ENCODE measurements at places on chromosomes 5 and 9.
A peak's percentile ranks its signal among the peaks of the same experiment; 100 is the strongest.

DNA sequence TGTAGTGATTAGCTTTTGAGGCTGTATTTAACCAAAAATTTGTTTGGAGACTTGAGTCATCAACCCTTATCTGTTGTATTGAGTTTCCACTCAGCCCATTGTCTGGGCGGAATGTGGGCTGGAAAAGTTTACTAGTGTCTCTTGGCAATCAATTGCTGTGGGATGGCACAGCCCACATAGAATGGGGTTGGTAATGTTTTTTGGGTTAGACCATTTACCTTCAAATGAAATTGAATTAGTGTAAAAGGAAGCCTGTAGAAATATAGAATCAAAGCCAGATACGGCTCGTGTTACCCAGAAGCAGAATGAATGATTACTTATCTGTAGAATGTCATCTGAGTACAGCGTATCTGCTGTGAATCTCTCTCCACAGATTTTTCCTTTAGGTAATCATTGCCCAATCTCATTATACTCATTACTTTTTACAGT lies 142.9 kb downstream of the AOPEP start:
- DNase-seq: no peak

DNA sequence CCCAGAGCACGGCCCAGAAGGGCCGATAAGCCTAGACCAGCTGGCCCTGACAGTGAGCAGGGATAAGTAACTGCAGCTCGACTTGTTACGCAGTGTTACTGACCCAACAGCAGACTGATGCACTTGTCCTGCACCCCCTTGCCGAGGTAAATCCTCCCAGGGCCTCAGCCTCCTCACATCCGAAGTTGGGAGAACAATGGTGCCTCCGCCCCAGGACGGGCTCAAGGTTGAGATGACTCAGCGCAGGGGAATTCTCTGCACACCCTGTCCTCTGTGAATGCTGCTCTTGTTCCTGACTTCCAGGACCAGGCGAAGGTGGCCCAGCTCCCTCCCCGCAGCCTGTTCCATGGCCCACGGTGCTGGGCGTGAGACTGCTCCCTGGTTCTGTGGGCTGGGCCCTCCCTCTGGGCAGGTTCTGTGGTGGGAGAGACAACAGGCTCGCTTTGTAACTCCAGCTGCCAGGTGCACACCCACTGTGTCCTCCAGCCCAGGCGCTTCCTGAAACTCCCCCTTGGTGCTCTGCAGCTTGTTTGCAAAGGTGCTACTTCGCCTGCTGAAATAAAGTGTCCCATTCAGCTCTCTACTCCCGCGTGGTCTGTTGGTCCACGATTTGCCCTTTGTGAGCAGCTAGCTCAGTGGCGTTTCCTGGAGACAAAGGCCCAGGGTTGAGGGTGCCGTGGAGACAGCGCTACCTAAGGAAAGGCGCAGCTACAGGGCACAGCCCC lies 40.1 kb upstream of the SLC6A19 start:
- DNase-seq: peak; percentile 16

- DNase-seq: peak; percentile 16
Measured at GRCh38 chr9:16921855-16922254, 51.4 kb upstream of the BNC2 start.

DNA sequence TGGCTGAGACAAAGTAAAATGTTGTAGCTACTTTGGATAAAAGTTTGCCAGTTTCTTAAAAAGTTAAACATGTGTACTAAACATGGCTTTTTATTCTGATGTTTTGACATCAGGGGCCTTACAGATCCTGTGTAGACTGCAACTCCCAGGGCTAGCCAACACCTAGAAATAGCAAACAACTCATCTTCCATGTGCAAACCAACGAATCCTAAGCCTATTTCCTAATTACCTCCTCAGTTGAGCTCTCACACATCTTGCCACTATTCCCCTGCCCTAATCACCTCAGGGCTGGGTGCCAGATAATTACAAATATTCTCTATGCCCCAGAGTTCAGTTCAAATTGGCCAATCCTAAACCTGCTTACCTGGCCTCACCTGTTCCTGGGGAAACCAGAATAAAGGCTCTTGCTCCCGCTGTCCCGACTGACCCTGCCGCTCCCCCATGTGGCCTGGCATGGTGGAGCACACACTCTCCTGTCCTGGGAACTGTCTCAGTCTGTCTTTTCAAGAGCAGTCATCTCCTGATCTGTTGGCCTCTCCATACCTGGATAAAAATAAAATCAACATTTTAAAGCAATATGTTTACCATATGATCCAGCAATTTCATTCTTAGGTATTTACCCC lies 37.1 kb upstream of the FAM169A start:
- no peak for DNase-seq

- peak; percentile 79 for DNase-seq
Measured at GRCh38 chr5:146965761-146966659, 87.5 kb upstream of the PPP2R2B start.

DNA sequence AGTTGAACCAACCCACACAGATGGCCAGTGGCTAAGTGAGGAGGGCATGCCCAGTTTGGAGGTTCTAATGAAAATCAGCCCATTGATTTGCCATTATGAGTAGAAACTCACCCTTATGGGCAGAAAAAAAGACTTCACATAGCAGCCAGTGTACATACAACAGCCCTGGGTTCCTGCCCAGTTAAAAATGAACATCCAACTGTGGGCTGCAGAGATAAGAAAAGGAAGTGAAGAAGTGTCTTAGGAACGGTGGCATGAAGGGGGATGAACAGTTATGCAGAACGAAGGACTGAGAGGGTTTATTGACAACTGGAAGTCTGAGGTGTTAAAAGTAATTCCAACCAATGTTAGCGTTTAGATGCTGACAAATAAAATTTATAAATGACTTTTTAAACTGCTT lies 118.4 kb downstream of the MARCHF3 start:
- DNase-seq: no peak

DNA sequence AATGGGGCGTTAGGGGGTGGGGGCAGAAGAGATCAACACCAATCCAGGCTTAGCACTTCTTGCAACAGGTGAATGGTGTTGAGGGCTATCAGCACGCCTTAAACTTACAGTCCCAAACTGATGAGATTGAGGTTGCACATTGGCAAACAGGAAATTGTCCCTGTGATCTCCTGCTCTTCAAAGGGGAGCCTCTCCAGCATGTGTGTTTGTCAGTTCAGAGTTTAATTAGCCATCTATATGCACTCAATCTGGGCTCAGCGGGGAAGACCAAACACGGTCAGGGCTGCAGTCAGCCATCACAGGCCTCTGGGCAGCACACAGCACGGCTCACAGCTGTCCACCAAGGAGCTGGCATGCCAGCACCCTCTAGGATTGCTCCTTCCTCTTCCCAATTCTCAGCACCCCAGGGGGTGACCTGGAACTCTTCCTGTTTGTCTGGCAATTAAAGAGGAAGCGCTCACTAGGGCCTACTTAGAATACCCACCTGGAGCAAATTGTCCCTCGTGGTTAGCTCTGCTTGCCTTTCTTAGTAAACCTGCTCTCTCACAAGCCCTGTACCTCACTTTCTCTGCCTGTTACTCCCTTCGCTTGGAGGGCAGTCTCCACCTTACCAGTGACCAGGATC lies 217.4 kb downstream of the SLIT3 start:
- no peak for DNase-seq

- peak; percentile 85 for DNase-seq
Measured at GRCh38 chr5:59828623-59829022, 64.9 kb downstream of the PDE4D start.

DNA sequence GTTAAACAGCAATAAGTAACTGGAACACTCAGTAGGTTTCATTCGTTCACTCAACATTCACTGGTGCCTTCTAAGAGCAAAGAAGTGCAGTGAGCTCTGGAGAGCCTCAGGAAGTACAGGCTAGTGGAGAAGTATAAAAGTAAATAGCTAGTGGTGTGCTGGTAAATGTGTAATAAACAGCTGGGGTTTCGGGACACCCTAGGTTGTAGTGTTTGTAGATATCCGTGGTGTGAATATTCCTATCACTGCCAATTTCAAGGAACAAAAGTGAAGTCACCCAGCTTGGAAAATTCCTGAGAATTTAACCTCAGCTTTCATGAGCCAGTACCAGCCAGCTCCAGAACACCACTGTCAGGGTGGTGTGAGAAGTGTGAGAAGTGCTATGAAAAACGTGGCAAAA lies 75.9 kb downstream of the GABBR2 start:
- no peak for DNase-seq

DNA sequence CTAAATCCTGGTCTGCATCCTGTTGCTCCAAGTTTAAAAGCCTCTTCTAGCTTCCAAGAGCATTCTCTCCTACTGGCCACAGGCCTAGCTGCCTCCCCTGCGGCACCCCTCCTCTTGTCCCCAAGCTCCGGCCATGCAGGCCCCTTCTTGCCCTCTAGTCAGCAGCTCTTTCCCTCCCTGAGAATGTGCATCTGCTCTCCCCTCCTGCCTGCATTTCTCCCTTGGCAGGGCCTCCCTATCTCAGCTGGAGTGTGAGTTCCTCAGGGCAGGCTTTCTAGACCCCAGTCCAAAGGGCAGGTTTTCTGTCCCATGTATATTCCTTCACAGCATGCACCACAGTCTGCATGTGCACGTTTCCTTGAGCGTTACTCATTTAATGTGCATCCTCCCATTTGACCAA lies 24.6 kb upstream of the BARX1 start:
- no peak for DNase-seq

DNA sequence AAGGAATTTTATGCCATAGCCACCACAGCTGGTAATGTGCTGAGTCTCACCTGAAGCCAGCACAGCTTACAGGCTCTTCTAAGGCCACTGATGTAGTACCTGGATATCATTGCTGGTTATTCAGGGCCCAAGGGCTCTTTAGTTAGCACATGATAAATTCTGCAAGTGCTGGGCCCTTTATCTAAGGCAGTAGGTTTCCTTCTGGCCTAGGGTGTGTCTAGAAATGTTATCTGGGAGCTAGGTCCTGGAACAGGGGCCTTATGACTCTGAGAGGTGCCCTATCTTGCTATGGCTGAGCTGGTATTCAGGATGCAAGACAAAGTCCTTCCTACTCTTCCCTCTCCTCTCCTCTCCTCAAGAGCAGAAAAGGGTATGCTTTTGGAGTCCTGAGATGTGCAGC lies 1424.5 kb upstream of the NUDT12 start:
- no peak for DNase-seq

DNA sequence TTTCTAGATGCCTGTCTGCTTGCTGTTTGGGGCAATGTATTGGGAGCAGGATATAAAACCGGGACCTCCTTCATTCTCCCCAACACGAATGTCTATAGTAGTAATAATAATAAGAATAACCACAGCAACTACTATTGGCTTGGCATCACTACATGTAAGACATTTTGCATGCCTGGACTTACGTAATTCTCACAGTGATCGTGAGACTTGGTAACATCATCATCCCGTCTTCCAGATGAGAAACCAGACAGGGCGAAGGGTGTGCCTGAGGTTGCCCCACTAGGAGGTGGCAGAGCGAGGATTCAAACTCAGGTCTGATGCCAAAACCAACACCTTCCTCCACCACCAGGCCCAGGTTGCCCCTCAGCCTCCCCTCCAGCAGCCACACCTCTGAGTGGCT lies 185.1 kb downstream of the RGS3 start:
- DNase-seq: no peak

GRCh38 chr9:21029661-21030060 lies 1.8 kb downstream of the HACD4 start:
- no peak for DNase-seq

- no peak for DNase-seq
Measured at GRCh38 chr5:62588668-62589067, 10.0 kb downstream of the LRRC70 start.
